Activated naive CD8-positive, alpha-beta T cell treated with anti-CD3 and anti-CD28 coated beads, Interleukin-2, amount 10 ng/mL, durations not matched to agents 7 days and 5 days (primary cell): ENCODE measurements at places on chromosomes 12 and 14. TPM values are rescaled to one million over a fixed set of nuclear protein-coding genes. Genes with fewer than 3 reads are reported as not detected.

TRIM9 gene
- total RNA-seq: 1.7 TPM

DHRS2 gene
- total RNA-seq: 0.17 TPM

ZDHHC22 gene
- not detected for total RNA-seq

SERPINA9 gene
- total RNA-seq: not detected

MYO1H gene
- total RNA-seq: not detected

TAS2R42 gene
- not detected for total RNA-seq

GDF3 gene
- not detected for total RNA-seq

CLEC9A gene
- not detected for total RNA-seq

TMEM132C gene
- total RNA-seq: not detected

TAS2R31 gene
- 2.9 TPM for total RNA-seq

KLRD1 gene
- 30.6 TPM for total RNA-seq

SERPINA12 gene
- total RNA-seq: not detected

KRT78 gene
- not detected for total RNA-seq

RIPK3 gene
- total RNA-seq: 41.1 TPM

ZNF641 gene
- 21.3 TPM for total RNA-seq

NAP1L1 gene
- 534 TPM for total RNA-seq

PROX2 gene
- 0.28 TPM for total RNA-seq

NKX2-1 gene
- total RNA-seq: not detected

NTF3 gene
- not detected for total RNA-seq

BCAT1 gene
- 11.6 TPM for total RNA-seq

SMOC1 gene
- not detected for total RNA-seq

MGP gene
- total RNA-seq: 0.60 TPM
